ENCODE measurements at places on chromosomes 5 and 9.

GRCh38 chr5:126067404-126067803, 355.8 kb upstream of the GRAMD2B start:
- DNase-seq: no peak

DNA sequence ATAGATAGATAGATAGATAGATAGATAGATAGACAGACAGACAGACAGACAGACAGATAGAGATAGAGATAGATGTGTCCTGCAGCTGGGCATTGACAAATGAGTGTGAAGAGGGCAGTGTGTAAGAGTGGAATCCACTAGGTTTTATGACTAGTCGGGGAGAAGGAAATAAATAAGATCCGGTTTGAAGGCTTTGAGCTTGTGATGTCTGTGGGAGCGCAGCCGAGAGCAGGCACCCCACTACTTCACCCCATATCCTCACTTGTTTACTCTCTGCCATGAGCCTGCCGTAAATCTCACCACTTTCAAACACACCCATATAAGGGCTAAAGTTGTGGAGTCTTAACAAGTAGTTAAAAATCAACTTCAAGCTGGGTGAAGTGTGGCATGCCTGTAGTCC, 1.4 kb upstream of the SUSD1 start:
- no peak for DNase-seq

DNA sequence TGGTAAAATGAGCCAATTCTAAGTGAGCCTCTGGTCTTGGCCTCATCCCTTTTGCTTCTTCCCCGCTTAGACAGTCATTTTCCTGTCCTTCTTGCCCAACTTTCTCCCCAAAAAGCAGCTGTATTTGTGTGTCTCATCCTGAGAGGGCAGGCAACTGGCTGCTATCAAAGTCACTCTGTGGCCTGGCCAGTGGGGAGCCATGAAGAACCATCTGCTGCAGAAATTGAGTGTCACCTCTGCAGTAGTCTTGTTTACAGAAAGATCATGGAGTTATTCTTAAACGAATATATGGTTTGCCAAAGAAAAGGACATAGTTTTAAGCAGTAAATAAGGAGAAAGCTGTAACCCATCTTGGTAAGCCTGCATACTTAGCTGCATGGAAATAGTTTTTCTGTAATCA, 233.6 kb upstream of the ELAVL2 start:
- DNase-seq: no peak

GRCh38 chr9:93154293-93154903, 20.3 kb upstream of the NINJ1 start:
- DNase-seq: no peak

DNA sequence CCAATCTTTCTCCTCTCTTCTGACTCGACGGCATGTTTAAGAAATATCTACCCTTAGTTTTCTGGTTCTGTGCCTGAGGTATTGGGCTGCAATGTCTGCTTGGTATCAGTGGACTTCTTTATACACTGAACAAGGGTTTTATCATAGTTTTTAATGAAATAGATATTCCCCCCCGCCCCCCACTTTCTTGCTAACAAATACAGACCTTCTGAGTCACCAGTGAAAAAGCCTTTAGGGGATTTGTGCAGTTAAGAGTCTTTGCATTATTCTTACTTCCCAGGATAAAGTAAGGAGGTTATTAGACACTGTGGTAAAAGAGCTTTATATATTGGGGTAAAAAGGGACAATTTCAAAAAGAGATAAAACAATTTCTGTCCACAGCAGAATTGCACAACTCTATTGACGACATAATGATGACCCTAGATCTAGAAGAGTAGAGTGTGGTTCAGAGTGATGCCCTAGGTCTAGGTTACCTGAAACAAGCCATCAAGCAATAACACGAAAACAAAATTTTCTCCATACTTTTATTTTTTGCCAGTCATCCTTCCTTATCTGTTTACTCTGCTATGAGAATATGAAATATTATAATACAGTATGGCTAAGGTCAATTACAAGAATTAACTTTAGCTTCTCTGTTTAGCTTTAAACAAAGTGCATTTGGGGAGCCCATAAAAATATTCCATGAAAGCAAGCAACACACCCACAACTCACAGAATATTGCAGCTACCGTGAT, 110.7 kb downstream of the PLK2 start:
- DNase-seq: no peak

- no peak for DNase-seq
Observed at GRCh38 chr5:135650081-135650480, 71.3 kb upstream of the CXCL14 start.

- DNase-seq: no peak
Observed at GRCh38 chr9:129762985-129763926, 10.4 kb upstream of the PTGES start.

DNA sequence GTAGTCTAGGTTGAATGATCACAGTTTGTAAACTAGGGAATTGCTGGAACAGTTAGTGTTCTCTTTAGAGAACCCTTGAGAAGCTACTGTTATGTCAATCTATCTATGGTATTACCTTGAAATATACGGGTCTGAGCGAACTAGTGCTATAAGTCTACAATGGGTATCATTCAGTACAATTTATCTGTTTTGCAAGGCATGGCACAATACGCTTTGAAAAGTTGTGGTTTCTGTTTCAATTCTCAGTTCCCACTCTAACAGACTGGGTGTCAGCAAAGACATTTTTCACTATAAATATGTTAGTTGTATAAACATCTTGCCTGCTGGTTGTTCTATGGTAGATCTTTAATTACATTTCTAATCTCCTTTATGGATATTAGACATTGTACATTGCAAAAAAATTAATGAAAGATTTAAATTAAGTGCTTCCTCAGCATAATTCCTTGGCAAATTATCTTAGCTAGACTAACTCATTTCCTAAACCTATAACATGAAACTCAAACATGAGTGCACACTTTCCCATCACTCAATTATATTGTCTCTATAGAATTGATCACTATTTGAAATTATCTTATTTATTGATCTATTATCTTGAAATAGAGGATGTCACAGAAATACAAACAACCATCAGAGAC, 24.9 kb upstream of the SLCO6A1 start:
- DNase-seq: no peak

DNA sequence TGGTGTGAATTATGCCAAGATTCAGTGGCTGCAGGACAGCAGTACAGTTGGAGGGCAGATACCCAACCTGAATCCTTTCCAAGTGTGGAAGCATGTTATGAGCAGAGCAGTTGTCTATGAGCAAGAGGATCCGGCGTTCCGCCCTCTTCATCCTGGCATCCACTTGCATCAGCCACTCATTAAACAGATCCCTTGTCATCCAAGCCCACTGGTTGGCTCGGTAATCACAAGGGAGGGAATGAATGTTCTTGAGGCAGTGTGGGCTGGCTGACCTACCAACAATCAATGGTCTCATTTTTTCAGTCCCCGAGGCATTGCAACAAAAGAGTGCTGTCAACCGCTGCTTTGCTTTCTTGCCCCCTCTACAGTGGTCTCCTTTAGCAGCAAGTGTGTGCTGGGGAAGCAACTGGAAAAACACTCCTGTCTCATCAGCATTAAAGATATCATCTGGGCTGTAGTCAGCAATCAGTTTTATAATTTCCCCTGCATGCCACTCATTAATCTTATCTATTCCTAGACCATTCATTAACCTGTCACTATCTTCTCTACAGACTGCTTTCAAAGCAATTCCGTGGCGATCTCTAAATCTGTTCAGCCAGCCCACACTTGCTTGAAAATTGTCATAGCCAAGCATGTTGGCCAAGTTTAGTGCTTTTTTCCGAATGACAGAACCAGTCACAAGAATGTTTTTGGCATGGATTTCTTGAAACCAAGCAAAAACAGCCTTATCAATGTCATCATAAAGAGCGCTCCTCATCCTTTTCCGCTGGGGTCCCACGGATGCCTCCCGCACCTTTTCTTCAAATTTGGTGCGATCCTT, 4.9 kb downstream of the TIGD6 start:
- DNase-seq: no peak

DNA sequence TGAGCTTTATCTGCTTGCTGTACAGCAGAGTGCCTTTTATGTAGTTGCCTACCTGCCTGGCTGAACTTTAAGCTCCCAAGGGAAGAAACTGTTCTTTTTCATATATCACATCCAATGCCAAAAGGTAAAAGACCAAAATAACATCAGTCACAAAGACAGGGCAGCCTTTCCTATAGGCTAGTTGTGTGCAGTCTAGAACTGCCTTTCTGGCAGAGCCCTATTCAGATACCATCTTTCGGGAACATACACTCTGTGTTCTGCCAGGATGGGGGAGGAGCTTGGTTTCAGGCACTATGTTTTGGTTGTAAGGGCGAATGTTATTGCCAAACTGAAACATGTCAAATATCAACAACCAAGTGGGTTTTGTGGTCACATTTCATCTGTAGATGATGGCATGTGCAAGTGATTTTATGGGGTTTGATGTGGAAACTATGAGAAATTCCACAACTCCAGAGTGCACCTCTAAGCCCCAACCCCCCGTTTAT, 314.5 kb downstream of the ADGRV1 start:
- DNase-seq: no peak

DNA sequence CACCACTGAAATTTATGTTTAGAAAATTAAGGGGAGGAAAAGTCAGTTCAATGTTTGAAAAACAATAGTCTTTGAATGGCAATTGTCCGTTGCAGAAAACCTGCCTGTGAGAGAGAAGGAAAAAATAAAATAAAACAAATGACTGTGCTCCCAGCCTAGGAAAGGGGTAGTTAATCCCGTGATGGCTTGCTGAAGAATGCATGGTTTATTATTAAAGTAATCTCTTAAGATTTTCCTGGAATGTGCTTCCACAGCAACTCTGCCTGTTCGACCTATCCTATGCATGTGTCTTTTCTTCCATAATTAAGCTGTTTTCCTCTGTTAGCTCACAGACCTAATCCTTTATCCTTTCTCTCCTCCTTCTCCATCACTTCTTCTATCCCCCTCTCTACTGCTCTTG, 2.4 kb upstream of the DAB2 start:
- DNase-seq: no peak

- no peak for DNase-seq
Observed at GRCh38 chr9:121830441-121831140, 179.2 kb downstream of the DAB2IP start.

- no peak for DNase-seq
Observed at GRCh38 chr9:98009936-98010335, 26.8 kb downstream of the ANP32B start.

DNA sequence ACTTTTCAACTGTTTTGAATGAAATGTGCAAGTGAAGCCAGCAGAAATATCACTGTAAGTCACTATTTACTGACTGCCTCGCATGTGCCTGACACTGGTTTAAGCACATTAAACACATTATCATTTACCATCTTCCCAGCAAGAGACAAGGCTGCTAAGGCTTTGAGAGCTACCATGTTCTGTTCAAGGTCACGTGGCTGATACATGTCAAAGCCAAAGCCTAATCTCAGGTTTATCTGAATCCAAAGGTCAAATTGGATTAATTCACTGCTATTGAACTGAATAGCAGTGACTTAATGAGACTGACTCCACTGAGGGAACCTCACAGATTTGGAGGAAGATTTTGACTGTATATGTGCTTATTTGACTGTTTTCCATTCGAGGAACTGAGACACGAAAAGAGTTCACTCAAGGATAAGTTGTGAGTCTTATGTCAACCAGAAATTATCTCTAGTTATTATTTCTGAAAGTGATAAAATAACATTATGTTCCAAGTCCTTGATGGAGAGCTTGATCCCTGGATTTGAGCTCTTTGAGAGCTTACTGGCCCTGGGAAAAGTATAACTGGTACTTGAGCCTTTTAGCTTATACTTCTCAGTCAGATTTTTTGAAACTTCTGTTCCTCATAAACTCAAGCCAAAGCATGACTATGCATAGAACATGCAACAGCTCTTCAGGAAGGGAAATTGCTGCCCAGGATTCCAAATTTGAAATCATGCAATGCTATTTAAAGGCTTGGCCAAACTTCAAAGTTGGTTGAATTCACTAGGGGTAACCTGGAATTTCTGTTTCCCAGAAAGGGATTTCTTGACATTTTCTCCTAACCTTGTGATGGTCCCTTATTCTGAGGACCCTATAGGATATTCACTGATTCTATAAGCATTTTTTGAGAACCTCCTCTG, 23.4 kb upstream of the ARHGAP26 start:
- DNase-seq: no peak

DNA sequence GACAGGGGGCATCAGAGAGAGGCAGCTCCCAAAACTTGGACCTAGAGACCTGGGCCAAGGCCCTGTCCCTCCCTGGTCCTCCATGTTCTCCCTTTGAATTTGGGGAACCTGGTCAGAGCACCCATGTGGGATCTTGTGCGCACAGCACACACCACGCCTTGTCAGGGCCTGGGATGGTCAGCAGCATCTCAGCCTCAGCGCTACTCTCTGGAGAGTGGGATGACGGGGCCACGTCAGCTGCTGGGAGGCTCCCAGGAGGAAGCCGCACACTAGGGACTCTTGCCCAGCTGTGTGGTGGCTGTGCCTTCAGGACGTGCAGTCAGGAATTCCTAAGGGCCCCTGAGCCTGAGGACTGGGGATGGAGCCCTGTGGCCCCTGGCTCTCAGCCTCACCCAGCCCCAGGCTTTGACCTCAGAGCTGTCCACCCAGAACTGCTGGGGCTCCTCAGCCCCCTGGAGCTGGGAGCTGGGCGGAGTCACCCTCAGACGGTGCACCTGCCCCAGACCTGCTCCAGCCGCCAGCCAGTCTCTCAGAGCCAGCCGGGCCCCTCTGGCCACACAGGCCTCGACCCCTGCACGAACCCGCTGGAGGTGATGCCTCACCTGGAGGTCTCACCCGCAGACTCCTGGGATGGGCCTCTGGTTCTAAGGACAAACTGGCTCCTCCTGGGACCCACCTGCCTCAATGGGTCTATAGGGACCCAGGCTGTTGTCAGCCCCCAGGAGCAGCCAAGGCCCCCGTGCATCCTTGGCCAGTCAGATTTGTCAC, 38.3 kb upstream of the EGFL7 start:
- DNase-seq: no peak

DNA sequence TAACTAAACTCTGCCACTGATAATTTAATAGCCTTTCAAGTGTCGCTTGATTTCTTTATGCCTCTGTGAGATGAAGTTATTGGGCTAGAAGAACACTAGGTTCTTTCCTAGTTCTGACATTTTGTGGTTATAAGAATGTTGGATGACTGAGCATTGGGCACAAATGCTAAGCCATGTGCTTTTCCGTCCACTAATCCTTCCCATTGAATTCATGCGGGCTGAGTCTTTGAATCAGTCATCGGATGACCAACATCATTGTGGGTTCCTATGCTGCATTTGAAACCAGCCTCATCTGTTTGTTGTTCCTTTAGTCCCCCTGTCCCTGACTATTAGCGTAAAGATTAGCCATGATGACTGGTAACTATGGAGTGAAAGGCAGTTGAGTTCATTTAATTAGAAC, 58.5 kb downstream of the ALDH1A1 start:
- DNase-seq: no peak

- no peak for DNase-seq
Observed at GRCh38 chr5:59988396-59988795, 94.9 kb upstream of the PDE4D start.

DNA sequence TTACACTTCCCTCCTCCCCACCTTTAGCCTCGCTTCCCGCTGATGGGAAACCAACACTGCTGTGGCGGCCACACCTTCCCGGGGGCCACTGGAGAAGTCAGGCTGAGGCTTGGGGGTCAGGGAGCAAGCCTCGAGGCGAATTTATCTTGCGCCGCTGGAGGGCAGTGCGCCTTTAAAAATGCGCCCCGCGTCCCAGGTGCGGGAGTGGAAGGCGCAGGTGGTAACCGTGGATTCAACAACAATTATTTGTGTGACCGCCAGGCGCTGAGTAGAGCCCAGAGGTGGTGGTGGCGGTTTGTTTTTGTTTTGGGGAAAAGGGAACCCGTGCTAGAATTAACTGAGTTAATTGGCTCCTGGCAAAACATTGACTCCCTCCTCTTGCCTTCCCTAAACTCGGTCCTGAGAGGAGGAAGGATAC, 1.1 kb downstream of the CFAP77 start:
- peak; percentile 26 for DNase-seq
